Coronary artery (tissue), 2 donors: ENCODE measurements at places on chromosomes 3 and 15.

- DNase-seq, result no peak
These were observed 26.2 kb upstream of the CFAP161 start for GRCh38 chr15:81107889-81108288.

DNA sequence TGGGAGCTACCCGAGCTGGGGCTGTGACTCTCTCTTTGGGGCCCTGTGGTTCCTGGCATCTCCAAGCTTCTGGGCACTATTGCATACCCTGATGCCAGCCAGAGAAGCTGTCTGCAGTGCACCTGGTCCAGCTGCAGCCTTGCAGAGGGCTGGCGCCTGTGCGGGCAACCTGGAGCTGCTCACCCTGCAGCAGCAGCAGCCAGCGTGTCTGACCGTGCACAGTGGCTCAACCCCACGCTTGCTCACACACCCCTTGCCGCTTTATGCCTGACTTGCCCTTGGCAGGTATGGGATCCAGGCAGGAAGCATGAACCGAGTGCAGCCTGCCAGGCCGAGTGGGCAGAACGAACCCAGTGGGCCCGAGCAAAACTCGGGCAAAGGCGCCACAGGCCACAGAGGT is 69.9 kb downstream of the GLB1 start:
- DNase-seq, result no peak

GRCh38 chr3:29212789-29213433 is 68.0 kb upstream of the RBMS3 start:
- no peak for DNase-seq

DNA sequence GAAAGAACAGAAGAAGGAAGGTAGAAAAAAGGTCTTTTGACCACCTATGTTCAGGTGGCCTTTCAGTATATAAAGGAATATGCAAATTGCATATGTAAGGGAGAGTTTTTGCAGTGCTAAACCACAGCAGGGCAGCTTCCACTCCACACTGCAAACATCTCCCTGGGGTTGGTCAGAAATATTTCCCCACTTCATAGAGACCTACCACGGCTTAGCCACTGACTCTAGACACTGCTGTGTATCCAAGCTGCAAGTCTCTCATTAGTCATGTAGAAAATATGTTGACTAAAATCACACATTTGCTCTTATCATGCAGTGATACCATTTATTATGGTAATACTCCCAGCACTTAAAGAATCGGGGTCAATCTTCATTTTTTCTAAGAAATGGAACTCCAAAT is 214.9 kb upstream of the NR2F2 start:
- DNase-seq, result no peak

GRCh38 chr3:172102123-172102882 is 62.9 kb downstream of the FNDC3B start:
- no peak for DNase-seq

DNA sequence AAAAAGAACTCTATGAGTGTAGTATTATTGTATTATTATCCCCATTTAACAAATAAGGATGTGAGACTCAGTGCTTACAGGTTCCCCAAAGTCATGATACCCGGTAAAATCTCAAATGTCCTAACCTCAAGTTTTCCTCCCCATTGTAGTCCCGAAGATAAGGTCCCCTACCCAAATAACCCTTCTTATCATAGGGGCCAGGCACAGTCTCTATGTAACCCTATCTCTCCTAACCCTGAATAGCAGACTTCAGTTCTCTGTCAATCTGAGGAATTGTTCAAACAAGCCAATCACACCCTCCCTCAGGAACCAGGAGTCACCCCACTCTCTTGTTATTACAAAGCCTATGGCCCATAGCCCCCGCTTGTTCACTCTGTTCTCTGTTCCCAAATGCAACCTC is 10.5 kb upstream of the SUSD5 start:
- DNase-seq, result no peak

DNA sequence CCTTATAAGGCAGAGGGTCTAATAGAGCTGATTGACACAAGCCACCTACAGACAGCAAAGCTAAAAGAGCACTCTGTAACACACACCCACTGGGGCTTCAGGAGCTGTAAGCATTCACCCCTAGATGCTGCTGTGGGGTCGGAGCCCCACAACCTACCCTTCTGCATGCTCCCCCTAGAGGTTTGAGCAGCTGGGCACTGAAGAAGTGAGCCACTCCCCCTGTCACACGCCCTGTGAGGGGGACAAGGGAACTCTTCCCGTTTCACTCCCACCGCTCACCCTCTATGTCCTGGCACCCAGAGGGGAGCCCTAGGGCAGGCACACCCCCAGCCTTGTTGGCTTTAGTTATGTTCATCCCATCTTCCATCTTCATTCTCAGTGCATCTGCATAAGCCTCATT is 9.4 kb upstream of the CSTA start:
- no peak for DNase-seq

DNA sequence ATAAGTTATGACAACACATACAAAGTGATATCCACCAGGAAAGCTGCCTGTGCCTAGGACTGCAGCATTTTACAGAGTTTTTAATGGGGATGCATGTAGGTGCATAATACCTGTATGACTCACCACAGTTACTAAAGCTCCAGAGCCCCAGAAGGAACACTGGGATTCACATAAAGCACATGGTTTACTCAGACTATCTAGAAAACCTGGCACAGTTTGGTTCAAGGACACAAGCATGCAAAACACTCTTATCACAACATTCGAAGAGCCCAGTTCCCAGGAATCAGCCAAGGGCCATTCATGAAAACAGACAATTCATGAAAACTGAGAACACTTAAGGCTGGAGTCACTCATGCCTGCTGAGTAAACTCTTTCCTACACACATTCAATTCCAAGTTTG is 261.0 kb downstream of the PYDC2 start:
- no peak for DNase-seq

- DNase-seq, result no peak
These were observed 18.0 kb upstream of the ADGRG7 start for GRCh38 chr3:100591411-100591810.

- no peak for DNase-seq
These were observed 352.1 kb downstream of the MECOM start for GRCh38 chr3:169311381-169311780.

- no peak for DNase-seq
These were observed 210.0 kb upstream of the TOPAZ1 start for GRCh38 chr3:44031387-44032380.

DNA sequence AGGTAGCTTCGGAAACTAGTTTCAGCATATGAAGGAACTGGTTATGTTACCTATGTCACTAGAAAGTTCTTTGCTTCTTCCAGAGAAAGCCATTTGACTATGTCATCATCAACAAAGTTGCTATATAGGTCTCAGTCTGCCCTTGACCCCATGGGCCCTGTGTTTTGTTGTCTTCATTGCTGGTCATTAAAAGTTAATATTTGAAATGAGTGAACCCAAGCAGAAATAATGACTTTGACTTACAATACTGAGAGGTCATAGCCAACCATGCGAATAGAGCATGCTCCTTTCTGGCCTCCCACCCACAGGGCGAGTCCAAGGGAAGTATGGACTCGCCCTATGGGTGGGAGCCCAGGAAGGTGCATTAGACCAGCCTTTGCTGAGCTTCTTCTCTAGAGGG is 40.9 kb downstream of the APH1B start:
- DNase-seq, result no peak

GRCh38 chr15:70275461-70276138 is 177.9 kb upstream of the TLE3 start:
- DNase-seq, result no peak

DNA sequence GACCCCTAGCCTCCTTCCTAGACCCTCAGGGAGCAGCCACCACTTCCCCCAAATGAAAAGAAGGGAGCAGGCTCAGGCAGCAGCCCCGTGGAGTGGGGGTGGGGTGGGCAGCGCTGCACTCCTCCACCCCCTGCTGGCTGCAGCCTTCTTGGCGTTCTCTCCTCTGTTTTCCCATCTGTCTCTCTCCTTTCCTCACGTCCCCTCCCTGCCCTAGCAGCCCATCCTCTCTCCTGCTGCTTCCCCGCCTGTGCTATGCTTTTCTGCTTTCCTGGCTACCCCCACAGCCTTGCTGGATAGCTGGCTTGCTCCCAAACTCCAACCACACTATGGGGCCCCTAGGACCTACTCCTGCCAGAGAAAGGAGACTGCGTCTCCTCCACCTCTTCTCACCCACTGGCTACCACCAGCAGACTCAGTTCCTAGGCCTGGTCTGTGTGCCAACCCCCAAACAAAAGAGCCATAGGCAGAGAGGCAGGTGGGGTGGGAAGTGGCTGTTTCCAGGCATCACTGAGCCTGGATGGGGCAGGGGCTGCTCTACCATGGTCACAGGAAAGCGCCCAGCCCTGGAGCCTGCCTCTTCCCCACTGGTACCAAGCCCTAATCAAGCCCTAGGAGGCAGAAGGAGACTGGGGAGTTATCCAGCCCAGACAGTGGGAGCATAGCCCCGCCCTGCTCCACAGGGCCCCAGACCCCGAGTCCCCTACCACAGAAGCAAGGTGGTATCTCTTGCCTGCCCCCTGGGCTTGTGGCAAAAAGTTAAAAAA is 3.4 kb upstream of the DISP2 start:
- no peak for DNase-seq

DNA sequence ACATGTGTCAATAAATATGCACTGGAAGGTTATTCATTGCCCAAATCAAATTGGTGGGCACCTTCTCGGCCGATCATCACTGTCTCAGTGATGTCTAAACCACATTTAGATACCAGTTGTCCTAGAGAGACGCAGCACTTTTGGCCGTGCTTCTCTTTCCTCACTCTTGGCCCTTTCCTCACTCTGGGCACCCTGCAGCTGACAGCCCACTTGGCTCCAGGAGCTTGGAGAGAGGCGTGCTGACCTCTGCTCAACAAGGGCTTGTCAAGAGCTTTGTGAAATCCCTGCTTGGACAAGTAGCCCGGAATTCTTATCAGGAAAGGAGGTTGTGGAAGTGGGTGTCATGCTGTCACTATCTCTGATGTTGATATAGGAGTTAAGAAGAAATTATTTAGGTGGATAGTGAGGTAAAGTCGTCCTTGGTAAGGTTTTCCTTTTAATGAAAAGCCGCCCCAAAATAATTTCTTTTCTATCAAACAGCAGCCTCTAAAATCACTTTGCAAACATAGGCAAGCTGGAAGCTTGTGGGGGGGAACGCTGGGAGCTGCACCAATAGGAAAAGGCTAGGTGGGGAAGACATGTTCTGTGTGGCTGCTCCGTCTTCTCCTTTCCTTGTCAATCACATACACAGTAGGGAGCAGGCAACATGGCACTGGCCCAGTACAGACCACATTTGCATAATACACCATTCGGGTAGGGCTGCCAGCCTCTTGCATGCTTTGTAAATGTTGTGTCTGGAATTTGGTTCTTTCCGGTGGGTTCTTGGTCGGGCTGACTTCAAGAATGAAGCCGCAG is 126.8 kb upstream of the UBE3A start:
- DNase-seq, result no peak

GRCh38 chr15:31278544-31279220 is 48.0 kb upstream of the KLF13 start:
- DNase-seq, result peak; percentile 62

- DNase-seq, result no peak
These were observed 40.9 kb downstream of the SEMA3G start for GRCh38 chr3:52403955-52404354.

DNA sequence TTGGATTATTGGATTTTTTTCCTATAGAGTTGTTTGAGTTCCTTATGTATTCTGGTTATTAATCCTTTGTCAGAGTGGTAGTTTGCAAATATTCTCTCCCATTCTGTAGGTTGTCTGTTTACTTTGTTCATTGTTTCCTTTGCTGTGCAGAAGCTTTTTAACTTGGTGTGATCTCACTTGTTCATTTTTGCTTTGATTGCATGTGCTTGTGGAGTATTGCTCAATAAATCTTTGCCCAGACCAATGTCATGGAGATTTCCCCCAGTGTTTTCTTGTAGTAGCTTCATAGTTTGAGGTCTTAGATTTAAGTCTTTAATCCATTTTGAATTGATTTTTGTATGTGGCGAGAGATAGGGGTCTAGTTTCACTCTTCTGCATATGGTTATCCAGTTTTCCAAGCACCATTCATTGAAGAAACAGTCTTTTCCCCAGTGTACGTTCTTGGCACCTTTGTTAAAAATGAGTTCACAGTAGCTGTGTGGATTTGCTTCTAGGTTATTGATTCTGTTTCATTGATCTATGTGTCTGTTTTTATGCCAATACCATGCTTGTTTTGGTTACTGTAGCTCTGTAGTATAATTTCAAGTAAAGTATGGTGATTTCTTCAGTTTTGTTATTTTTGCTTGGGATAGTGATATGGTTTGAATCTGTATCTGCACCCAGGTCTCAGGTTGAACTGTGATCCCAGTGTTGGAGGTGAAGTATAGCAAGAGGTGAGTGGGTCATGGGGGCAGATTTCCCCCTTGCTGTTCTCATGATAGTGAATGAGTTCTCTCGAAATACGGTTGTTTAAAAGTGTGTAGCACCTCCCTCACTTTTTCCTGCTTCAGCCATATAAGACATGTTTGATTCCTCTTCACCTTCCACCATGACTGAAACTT is 46.1 kb upstream of the TNFSF10 start:
- no peak for DNase-seq

DNA sequence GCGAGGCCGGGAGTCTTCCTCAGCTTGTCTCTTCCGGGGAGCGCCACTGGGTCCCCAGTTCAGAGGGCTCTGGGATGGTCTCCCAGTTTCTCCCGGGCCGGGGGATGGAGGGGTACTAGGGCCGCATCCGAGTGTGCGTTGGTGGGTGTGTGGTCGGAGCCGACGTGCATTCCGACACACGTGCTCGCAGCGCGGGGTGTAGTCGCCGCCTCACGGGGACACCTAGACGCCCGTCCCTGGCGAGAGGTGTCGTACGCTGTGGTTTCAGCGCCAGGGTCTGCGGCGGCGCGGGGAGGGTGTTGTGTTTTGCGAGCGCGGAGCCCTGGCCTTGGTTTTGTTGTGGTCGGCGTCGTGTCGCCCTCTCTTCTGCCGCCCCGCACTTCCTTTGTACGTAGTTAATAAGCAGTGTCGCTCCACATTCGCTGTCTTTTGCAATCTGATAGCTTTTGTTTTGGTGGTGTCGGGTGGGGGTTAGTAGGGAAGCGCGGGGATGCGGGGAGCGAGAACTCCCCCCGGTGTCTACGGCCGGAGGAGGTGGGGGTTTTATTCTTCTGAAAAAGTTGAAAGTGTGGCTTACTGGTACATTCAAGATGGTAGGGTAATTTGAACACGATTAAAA is 2.2 kb downstream of the IGF1R start:
- peak; percentile 78 for DNase-seq

- DNase-seq, result no peak
These were observed 773.5 kb downstream of the SQOR start for GRCh38 chr15:46408312-46408711.

DNA sequence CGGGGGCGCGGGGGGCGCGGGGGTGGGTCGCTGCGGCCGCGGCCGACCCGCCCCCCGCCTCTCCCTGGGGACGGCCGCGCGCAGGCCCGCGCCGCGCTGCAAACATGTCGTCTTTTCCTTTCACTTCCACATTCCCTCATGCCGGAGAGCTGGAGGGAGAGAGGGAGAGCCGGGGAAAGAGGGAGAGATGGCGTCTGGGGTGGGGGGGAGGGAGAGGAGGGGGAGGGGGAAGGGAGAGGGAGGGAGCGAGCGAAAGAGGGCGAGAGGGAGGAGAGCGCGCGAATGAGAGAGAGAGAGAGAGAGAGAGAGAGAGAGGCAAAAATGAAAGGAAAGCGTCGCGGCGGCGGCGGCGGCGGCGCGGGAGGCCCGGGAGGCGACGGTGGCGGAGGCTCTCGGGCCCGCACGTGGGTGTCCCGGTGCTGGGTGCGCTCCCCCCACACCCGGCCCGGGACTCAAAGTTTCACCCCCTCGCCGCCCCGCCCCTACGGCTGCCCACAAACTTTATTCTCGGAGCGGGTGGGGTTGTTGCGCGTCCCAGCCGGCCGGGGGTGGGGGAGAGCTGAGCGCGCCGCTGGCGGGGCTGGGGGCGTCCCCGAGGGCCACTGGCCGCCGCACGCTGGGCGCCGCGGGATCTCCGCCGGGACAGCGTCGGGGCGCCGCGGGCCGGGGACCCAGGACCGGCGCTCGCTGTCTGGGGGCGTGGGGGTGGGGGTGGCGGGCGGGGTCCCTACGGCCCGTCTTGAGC is 731 bp downstream of the ZNF710 start:
- no peak for DNase-seq
